ENCODE measurements at places on chromosomes 7 and 10. TPM values are rescaled to one million over a fixed set of nuclear protein-coding genes. Genes with fewer than 3 reads are reported as not detected.

FAM13C gene
- total RNA-seq = 3.3 TPM

FAM237B gene
- not detected for total RNA-seq

NOC3L gene
- total RNA-seq = 16.3 TPM

GRCh38 chr10:19178675-19179074 lies 130.1 kb downstream of the MALRD1 start:
- no peak for DNase-seq

DNA sequence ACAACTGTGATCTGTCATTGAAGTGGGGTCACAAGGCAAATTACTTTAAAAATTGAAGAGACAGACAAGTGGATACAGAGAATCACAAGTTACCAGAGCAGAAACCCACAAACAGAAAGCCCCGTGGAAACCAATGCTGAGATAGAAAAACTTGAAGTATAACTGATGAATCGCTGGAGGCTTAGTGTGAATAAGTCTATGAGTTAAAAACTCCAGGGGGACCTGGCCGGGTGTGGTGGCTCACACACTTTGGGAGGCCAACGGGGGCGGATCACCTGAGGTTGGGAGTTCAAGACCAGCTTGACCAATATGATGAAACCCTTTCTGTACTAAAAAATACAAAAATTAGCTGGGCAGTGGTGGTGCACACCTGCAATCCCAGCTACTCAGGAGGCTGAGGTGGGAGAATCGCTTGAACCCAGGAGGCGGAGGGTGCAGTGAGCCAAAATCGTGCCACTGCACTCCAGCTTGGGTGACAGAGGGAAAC lies 69.7 kb upstream of the ZNRF2 start:
- no peak for DNase-seq

GRCh38 chr10:122515588-122516231 lies 44.8 kb upstream of the DMBT1 start:
- DNase-seq = no peak

DNA sequence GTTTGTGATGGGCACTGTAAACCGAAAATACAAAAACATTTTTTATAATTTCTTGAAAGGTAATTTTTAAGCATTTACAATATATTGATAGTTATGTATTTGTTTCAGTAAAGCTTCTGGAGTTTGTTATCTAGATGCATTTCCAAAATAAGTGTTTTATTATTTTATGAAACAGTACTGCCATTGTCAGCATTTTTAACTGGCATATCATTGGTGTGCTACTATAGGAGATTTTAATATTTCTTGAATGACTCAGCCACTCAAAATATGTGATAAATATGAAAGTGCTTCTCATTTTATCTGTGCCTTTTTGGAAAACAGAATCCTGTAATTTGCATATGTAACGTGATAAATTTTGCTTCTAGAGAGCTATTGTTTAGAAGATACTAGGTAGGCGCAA lies 97.9 kb downstream of the ANKIB1 start:
- DNase-seq = no peak

DNA sequence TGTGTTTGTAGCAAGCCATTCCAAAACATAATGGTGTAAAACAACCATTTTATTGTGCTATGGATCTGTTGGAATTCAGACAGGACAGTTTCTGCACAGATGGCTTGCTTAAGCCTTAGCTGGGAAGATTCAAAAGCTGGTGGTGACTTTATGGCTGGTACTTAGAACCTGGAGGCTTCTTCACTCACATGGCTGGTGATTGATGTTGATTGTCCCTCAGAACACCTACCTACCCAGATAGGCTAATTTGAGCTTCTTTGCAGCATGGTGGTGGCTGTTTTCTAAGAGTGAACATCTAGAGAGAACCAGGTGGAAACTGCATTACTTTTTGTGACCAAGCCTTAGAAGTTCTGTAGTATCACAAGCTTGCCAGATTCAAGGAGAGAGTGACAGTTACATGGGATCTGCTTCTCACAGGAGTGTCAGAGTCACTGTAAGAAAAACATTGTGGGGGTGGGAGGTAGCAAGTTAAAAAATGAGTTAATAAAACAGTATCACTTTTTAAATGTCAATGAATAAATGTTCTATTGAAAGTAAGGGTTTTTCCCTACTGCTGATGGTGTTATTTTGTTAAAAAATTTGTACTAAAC lies 7.1 kb downstream of the R3HCC1L start:
- no peak for DNase-seq

- DNase-seq = no peak
These were observed 37.2 kb upstream of the ZNF107 start for GRCh38 chr7:64628721-64629120.

DNA sequence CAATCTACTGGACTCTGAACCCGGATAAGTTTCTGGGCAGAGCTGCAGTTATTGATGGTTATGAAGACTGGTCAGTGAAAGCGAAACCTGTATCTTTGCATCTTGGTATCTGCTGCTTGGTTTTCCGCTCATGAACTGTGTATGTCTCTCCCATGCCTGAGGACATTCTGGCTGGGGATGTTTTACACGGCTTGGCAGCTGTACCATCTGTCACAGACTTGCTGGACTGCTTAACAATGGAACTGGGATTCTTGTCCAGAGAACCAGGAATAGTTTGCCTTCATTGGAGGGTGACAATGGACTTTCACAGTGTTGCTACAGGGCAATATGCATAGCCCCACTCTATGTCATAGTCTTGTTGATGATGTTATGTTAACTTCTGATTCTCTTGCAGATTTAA lies 119.9 kb upstream of the TMEM106B start:
- DNase-seq = no peak

Measured in dermis microvascular lymphatic vessel endothelial cell (primary cell).